ENCODE measurements at places on chromosomes 5 and 9.

DNA sequence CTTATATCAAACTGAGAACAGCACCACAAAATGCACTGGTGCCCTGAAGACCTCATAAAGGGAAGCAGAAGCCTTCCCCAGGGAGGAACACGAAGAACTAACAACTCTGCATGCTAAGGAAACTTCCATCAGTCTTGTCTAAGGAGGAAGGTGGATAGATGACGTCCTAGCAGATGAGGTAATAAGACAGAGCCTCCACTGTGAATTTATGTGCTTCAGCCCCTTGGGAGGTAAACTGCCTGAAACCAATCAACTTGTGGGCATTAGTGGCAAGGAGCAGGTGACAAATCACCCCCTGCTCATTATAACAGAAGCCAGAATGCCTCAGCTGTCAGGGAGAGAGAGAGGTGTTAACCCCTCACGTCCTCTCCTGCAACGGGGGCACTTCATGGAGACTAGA, 48.9 kb upstream of the SPIN1 start:
- H3K4me3 ChIP-seq: no peak overlapping the region
- DNase-seq: no peak

DNA sequence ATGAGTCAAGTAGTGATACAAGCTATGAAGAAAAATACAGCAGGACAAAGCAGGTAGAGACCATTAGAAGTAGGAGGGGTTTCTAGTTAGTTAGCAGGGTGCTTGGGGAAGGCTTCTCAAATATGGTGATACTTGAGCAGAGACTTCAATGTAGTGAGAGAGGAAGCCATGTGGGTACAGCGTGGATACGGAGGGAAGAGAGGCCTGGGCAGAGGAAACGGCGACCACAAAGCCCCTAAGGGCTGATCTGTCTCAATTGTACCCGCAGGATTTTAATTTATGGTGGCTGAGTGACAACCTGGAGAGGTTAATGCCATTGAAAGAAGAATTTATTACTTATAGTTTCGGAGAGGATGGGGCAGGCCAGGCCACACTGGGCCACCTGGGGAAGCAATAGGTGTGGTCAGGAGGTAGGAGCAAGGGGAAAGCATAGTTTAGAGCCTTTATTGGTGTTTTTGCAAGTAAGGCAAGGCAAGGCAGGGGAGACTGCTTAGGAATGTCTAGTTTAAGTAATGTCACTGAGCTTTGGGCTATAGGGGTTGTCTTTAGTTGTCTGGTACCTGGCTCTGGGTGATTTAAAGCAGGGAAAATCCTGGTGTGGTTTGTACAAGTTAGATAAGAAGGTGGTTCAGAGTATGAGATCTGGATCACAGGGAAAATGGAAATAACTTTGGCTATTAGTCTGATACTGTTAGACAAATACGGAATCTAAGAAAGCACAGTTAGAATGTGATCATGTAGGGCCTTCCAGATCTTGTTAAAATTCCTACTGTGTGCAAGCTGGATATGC, 42.6 kb downstream of the GCNT4 start:
- no peak for DNase-seq
- H3K4me3 ChIP-seq: no peak overlapping the region
- H3K4me1 ChIP-seq: peaks cover 33% of the 10 kb centered on the region
- H3K27me3 ChIP-seq: no peaks in the 10 kb centered on the region
- H3K36me3 ChIP-seq: peaks cover 12% of the 10 kb centered on the region

GRCh38 chr5:20601678-20602100, 613.7 kb upstream of the CDH18 start:
- no peak overlapping the region for H3K4me3 ChIP-seq
- no peak overlapping the region for H3K27ac ChIP-seq
- peaks cover 7% of the 10 kb centered on the region for H3K27me3 ChIP-seq
- peaks cover 5% of the 10 kb centered on the region for H3K4me1 ChIP-seq
- DNase-seq: peak; percentile 61

GRCh38 chr9:71333321-71333720, 211.9 kb upstream of the TRPM3 start:
- no peak overlapping the region for H3K27ac ChIP-seq
- no peaks in the 10 kb centered on the region for H3K27me3 ChIP-seq
- no peak for DNase-seq
- H3K4me3 ChIP-seq: no peak overlapping the region
- peaks cover 9% of the 10 kb centered on the region for H3K36me3 ChIP-seq
- H3K4me1 ChIP-seq: peaks cover 13% of the 10 kb centered on the region

DNA sequence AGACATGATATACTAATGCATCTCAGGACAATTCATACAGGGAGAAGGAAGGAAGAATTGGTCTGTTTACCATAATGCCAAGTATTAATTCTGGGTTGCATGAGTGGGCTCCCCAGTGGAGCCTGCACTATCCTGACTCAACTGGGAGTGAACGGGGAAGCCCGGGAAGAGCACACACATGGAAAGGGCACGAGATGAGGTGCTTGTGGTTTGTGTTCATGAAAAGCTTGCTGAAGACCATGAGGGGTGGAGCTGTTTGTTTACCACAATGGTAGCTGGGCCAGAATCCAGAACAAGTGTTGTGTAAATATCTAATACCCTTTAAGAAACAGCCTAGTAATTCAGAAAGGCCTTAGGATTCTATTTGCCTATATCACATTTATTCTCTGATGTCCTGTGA, 44.6 kb downstream of the POC5 start:
- no peak overlapping the region for H3K27ac ChIP-seq
- H3K4me3 ChIP-seq: no peak overlapping the region
- DNase-seq: no peak
- peaks cover 3% of the 10 kb centered on the region for H3K36me3 ChIP-seq
- peaks cover 13% of the 10 kb centered on the region for H3K4me1 ChIP-seq

GRCh38 chr9:117612317-117612716, 91.9 kb upstream of the TLR4 start:
- no peak overlapping the region for H3K4me3 ChIP-seq
- no peak for DNase-seq
- no peak overlapping the region for H3K27ac ChIP-seq
- no peaks in the 10 kb centered on the region for H3K36me3 ChIP-seq
- no peaks in the 10 kb centered on the region for H3K4me1 ChIP-seq
- H3K27me3 ChIP-seq: no peaks in the 10 kb centered on the region

GRCh38 chr5:179413711-179414458, 68.6 kb upstream of the ADAMTS2 start:
- DNase-seq: no peak
- H3K27me3 ChIP-seq: no peaks in the 10 kb centered on the region
- no peak overlapping the region for H3K27ac ChIP-seq
- H3K36me3 ChIP-seq: no peaks in the 10 kb centered on the region
- no peak overlapping the region for H3K4me3 ChIP-seq
- no peaks in the 10 kb centered on the region for H3K4me1 ChIP-seq

DNA sequence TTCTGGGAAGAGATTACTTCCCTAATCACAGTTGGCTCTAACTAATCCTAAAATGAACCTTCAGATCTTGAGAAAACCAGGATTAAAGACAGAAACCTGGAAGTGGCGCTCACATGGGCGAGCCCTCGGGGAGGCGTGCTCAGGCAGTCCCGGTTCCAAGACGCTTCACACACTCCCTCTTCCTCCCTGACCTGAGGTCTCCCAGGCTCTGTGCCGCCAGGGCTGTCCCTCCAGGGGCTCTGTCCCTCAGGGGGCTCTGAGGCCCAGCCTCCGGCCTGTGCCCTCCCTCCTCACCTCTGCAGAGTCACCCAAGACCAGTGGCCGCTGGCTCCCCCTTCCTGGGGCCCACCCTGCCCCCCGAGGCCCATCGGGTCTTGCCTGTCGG, 10.2 kb downstream of the SLC9A3 start:
- no peak for DNase-seq
- H3K27me3 ChIP-seq: peaks cover 28% of the 10 kb centered on the region
- H3K4me1 ChIP-seq: no peaks in the 10 kb centered on the region
- H3K4me3 ChIP-seq: no peak overlapping the region
- H3K27ac ChIP-seq: no peak overlapping the region
- no peaks in the 10 kb centered on the region for H3K36me3 ChIP-seq

Data from WTC11 (cell line).